ENCODE measurements at places on chromosomes 13 and 19. TPM values are rescaled to one million over a fixed set of nuclear protein-coding genes. Genes with fewer than 3 reads are reported as not detected.

Gene ZNF709
- 4.9 TPM for total RNA-seq

Gene HDGFL2
- total RNA-seq = 58.0 TPM

Gene NCR1
- total RNA-seq = 0.34 TPM

Gene SLC7A9
- total RNA-seq = 0.23 TPM

Gene MUC16
- 0.03 TPM for total RNA-seq

DNA sequence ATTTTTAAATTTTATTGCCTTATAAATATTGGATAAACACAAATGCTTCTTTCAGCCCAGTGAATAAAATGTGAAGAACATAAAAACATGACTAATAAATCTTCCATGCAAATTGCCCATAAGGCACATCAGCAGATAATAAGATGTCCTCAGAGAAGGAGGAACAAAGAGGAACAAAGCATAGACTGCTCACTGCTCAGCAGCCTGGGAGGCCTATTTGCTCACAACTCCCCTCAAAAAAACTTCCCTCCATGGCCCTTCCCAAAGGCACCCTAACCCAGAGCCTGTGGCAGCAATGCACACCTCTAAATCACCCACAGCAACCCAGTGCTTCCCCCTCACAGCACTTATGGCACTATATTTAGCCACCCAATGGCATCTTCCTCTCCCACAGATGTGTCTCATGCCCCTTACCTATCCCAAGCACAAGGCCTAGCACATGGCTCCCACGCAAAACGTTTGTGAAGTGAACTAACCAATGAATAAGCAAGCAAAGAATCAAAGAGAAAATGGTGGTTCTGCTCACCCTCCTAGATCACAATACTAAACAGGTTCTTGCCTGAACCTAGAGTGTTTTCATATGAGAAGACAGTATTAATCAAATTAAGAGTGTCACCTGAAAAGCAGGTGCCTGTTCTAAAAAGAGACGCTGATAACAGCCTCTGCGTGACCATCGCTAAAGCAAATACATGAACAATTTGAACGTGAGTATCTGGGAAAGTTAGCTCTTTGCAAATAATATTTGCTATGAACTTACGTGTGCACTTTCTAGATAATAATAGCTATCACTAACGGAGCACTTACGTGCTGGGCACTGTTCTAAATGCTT is 96.9 kb downstream of the TBC1D4 start:
- no peak overlapping the region for H3K27ac ChIP-seq
- H3K4me1 ChIP-seq = no peaks in the 10 kb centered on the region
- H3K36me3 ChIP-seq = no peaks in the 10 kb centered on the region
- no peak for DNase-seq
- no peaks in the 10 kb centered on the region for H3K27me3 ChIP-seq

GRCh38 chr19:17394891-17395415 is 957 bp upstream of the CCDC194 start:
- H3K36me3 ChIP-seq = peaks cover 15% of the 10 kb centered on the region
- peak overlapping the region; percentile 24 for H3K4me3 ChIP-seq

DNA sequence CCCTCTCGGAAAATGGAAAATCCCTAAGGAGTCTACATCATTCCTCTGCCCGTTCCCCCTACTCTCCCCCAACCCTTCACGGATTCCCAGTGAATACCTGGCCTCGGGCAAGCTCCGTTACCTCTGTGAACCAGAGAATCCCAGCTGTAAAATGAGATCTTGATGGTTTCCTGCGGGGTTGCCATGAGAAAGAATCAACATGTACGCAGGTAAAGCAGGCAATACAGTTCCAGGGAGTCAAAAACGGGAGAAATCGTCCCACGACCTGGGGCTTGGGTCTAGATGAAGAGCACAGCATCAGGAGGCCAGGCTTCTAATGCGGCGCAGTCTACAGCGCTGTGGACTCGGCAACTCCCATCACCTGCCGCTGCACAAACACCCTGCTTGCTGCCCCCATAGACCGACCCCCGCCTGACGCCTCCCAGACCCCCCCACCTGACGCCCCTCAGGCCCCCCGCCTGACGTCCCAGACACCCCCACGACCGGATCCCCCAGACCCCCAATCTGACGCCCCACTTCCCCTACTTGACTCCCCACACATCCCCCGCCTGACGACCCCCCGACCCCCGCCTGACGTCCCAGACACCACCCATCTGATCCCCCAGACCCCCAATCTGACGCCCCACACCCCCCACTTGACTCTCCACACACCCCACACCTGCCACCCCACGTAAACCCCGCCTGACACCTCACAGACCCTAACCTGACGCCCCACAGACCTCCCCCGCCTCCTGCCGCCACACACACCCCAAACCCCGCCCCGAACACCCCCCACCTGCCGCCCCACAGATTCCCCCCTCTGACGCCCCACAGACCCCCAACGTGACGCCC is 680 bp downstream of the LIG4 start:
- H3K4me1 ChIP-seq = peaks cover 30% of the 10 kb centered on the region
- peaks cover 17% of the 10 kb centered on the region for H3K36me3 ChIP-seq
- no peaks in the 10 kb centered on the region for H3K27me3 ChIP-seq
- no peak for DNase-seq

DNA sequence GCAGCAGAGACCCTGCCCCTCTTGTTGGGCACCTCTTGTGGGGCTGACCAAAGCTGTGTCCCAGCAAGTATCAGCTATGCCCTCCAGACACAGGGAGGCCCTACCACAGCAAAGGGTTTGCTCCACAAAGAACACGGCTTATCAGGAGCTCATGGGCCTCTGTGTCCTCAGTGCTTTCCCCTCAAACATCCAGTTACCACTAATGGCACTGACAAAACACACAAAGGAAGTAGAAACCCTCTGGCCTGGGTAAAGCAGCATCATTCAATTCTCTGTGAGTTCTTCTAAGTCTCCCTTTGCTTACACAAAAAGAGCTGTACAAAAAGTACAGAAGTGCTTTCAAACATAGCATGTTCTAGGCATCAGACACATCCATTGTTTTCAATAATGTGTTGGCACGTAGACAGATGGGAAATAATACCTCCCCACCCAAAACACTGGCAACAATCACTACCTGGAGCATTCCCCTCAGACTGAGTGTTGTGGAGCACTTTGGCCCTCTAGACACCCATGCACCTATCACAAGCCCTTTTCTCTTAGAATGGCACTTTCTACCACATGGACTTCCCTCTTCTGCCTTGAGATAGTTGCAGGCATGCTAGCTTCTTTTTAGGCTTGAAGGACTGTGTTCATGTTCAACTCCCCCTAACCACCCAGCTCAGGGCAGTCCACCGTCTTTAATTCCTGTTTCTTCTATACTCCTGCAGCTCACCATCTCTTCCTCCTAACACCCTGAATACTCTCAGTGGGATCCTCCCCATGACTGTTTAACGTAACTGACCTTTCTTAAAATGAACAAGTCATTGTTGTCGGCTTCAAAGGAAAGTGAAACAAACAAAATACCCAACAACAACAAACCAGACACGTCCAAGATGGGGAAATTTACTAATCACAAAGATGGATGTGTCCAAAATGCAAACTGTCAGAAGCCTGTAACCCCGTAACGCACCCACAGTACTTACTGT is 43.5 kb downstream of the ATP7B start:
- H3K27ac ChIP-seq = no peak overlapping the region
- H3K27me3 ChIP-seq = peaks cover 5% of the 10 kb centered on the region
- DNase-seq = no peak
- H3K4me3 ChIP-seq = no peak overlapping the region
- H3K36me3 ChIP-seq = no peaks in the 10 kb centered on the region

GRCh38 chr13:74289107-74289506 is 154.9 kb upstream of the KLF12 start:
- DNase-seq = no peak
- no peak overlapping the region for H3K27ac ChIP-seq
- H3K4me3 ChIP-seq = no peak overlapping the region
- H3K36me3 ChIP-seq = no peaks in the 10 kb centered on the region
- H3K4me1 ChIP-seq = peaks cover 42% of the 10 kb centered on the region

- H3K36me3 ChIP-seq = peaks cover 17% of the 10 kb centered on the region
- H3K4me3 ChIP-seq = no peak overlapping the region
- DNase-seq = no peak
- H3K27me3 ChIP-seq = no peaks in the 10 kb centered on the region
- H3K4me1 ChIP-seq = peaks cover 10% of the 10 kb centered on the region
Observed at GRCh38 chr19:4059453-4059871, 7.2 kb downstream of the ZBTB7A start.

DNA sequence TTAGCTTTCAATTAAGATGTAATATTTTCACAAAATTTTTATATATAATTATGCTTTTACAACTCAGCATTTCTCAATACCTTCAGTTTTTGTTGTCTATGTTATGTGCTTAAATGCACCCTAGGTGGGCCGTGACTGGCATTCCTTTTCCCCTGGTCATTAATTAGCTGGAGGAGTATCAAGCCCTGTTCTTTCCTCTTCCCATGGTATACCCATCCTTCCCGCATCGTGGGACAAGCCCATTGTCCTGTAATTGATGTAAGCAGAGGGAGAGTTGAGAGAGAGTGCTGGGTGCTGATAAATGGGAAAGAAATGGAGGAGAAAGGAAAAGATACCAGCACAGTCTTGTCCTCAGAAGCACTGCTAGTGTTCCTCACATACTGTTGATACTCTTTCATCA is 591.7 kb downstream of the GPC6 start:
- H3K36me3 ChIP-seq = no peaks in the 10 kb centered on the region
- DNase-seq = no peak
- no peaks in the 10 kb centered on the region for H3K4me1 ChIP-seq
- H3K27ac ChIP-seq = no peak overlapping the region

- no peak overlapping the region for H3K4me3 ChIP-seq
- no peak overlapping the region for H3K27ac ChIP-seq
- H3K4me1 ChIP-seq = no peaks in the 10 kb centered on the region
- no peak for DNase-seq
- H3K27me3 ChIP-seq = peaks cover 2% of the 10 kb centered on the region
- H3K36me3 ChIP-seq = no peaks in the 10 kb centered on the region
Observed at GRCh38 chr13:98214008-98214643, 37.1 kb upstream of the RNF113B start.

- H3K4me3 ChIP-seq = peak overlapping the region; percentile 94
- peak overlapping the region; percentile 54 for H3K27ac ChIP-seq
- H3K36me3 ChIP-seq = peaks cover 17% of the 10 kb centered on the region
- H3K4me1 ChIP-seq = peaks cover 32% of the 10 kb centered on the region
- H3K27me3 ChIP-seq = no peaks in the 10 kb centered on the region
- DNase-seq = peak; percentile 45
Observed at GRCh38 chr19:4971424-4971793, 2.5 kb downstream of the KDM4B start.

GRCh38 chr19:46533078-46533620 is 37.5 kb upstream of the PNMA8B start:
- peaks cover 27% of the 10 kb centered on the region for H3K4me1 ChIP-seq
- no peak overlapping the region for H3K27ac ChIP-seq
- no peak overlapping the region for H3K4me3 ChIP-seq
- no peaks in the 10 kb centered on the region for H3K36me3 ChIP-seq
- H3K27me3 ChIP-seq = peaks cover 4% of the 10 kb centered on the region
- no peak for DNase-seq

- no peaks in the 10 kb centered on the region for H3K4me1 ChIP-seq
- H3K4me3 ChIP-seq = no peak overlapping the region
- H3K36me3 ChIP-seq = no peaks in the 10 kb centered on the region
- no peak for DNase-seq
- no peak overlapping the region for H3K27ac ChIP-seq
- H3K27me3 ChIP-seq = no peaks in the 10 kb centered on the region
Observed at GRCh38 chr13:95950103-95950502, 103.1 kb downstream of the UGGT2 start.

DNA sequence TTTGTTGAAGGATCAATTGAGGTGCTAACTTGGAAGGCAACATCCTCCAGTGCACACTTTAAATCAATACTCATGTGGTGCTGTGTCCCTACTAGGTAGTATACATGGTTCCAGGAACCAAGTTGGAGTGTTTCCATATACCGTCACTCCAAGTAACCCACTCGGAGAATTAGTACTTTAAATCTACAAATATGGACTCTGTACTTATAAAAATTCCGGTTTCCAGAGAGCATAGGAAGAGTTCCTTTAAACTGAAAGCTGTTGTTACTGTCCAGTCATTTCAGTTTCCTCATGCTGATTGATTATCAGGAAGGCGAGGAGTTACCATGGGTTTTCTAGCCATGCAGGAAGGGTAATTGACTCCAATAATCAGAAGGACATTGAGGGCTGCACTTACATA is 7.2 kb downstream of the CPB2 start:
- H3K4me1 ChIP-seq = peaks cover 1% of the 10 kb centered on the region
- peaks cover 17% of the 10 kb centered on the region for H3K27me3 ChIP-seq
- peaks cover 2% of the 10 kb centered on the region for H3K36me3 ChIP-seq
- DNase-seq = no peak
- H3K27ac ChIP-seq = no peak overlapping the region

Data from activated naive CD8-positive, alpha-beta T cell treated with anti-CD3 and anti-CD28 coated beads, Interleukin-2, amount 10 ng/mL, durations not matched to agents 7 days and 5 days (primary cell).